ENCODE measurements at places on chromosomes 6 and 20.

DNA sequence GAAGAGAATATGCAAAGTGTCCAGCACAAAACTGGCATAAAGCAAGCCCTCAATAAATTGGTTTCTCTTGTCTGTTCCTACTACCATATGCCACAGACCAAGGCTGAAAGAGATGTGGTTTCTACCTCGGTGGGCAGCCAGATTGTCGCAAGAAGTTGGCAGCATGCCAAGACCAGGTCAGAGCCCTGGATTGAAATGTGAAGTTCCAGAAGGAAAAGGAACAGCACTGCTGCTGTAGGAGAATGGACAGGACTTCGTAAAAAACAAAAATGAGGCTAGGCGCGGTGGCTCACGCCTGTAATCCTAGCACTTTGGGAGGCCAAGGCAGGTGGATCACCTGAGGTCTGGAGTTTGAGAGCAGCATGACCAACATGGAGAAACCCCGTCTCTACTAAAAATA lies 22.1 kb downstream of the MRPL14 start:
- DNase-seq = no peak

DNA sequence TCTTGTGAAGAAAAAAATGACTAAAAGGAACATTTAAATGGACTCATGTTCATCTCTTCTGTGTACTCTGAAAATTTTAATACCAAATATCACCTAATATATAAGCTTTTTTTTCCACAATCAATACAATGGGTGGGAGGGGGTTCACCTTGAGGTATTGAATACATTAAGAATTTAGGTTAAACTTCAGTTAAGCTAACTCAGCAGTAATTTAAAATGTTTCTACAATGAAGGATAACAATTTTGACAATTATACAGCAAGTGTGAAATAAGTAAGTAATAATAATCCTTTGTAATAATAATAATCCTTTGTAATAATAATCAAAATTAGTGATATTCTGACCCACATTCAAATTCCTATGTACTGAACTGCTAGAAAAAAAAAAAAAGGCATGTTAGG lies 136.0 kb downstream of the PRKN start:
- no peak for DNase-seq

DNA sequence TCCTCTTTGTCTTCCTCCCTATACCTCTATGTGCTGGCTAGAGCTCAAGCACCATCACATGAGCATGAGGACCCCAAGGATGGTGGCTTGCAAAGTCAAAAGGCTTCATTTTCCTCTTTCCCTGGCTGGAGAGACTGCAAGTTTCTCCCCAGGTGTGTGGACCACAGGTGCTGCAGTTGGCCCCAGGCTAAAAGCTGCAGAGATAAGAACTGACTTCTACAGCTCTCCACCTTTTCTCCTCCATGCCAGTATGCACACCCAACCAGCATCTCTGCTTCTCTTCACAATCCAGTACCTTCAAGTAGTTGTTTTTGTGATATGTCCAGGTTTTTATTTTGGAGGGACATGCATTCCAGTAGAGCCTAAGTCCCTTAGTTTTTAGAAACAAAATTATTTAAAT lies 29.1 kb downstream of the PRKN start:
- no peak for DNase-seq

DNA sequence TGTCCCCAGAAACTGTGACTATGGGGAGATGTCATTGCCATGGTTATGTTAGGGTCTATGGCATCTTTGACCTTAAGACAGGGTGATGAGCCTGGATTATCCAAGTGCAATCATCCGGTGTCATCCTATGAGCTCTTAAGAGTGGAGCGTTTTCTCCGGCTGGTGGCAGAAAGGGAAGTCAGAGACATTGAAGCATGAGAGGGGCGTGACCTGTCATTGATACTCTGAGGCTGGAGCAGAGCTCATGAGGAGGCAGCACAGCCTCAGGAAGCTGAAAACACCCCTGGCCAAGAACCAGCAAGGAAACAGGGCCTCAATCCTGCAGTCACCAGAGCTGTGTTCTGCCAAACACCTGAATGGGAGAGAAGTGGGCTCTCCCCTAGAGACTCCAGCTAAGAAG lies 59.6 kb downstream of the ANKRD60 start:
- DNase-seq = no peak

GRCh38 chr20:21424846-21425245 lies 27.5 kb upstream of the NKX2-4 start:
- no peak for DNase-seq

- DNase-seq = no peak
Observed at GRCh38 chr20:13102237-13102636, 93.5 kb downstream of the SPTLC3 start.

GRCh38 chr6:167721291-167721690 lies 105.4 kb upstream of the AFDN start:
- no peak for DNase-seq

GRCh38 chr6:56734335-56734734 lies 91.6 kb upstream of the DST start:
- no peak for DNase-seq

- DNase-seq = no peak
Observed at GRCh38 chr6:1832358-1832757, 222.6 kb downstream of the FOXC1 start.

DNA sequence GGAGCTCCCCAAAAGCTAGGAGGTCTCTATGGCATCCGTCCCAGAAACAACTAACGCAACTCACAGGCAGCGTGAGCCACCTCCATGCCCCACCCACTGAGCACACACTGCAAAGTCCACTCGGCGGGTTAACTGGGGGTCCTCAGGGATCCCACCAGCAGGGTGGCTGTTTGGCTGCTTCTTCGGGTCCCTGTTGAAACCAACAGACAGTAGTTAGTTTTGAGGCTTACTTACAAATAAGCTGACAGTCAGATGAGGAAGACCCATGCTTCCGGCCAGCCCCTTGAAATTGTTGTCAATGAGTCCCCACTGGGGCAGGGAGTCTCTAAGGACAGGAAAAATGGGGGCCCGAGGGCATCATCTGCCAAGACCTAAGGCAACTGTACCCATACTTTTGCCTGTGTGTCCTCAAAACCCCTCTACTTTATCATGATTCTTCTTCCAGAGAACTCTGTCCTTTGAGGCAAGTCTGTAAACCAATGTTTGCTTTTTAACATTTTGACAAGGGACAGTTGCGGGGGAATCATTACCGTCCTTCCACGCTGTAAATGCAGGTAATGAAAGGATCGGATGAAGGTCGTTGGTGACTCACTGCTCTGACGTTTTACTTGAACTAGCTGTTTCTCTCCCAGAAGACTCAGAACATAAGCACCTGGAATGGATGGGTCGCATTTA lies 2.2 kb upstream of the PCK1 start:
- no peak for DNase-seq

DNA sequence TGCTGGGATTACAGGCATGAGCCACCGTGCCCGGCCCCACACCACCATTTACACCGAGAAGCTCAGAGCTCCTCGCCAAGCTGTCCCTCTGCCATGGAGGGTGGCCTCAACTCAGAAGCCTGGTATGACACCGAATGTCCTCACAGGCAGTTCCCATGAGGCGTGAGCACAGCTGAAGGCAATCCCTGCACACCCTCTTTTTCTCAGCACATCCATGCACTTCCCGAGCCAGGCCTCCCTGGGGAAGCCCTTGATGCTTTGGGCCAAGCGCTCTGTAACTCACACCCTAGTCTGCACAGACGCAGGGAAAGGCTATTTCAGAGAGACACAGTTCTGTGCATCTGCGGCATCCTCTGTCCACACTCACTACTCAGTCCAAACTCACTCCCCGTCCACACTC lies 18.4 kb downstream of the THBS2 start:
- no peak for DNase-seq

GRCh38 chr6:106648651-106649308 lies 19.4 kb downstream of the QRSL1 start:
- DNase-seq = no peak

DNA sequence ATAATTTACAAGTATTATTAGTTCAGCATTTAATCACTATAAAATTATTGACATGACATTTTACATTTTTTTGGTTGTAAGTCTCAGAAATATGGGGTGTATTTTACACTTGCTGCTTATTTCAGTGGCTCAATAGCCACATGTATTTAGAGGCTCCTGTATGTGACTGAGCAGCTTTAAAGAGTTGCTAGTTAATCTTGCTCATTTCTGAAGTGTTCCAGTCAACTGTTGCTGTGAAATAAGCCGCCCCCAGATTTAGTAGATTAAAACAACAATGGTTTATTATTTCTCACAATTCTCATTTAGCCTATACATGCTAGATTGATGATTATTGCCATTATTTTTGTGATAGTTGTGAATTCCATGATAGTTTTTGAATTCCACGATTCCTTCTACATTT lies 23.0 kb downstream of the CD109 start:
- no peak for DNase-seq

GRCh38 chr20:49859807-49860206 lies 47.2 kb downstream of the SLC9A8 start:
- DNase-seq = no peak

DNA sequence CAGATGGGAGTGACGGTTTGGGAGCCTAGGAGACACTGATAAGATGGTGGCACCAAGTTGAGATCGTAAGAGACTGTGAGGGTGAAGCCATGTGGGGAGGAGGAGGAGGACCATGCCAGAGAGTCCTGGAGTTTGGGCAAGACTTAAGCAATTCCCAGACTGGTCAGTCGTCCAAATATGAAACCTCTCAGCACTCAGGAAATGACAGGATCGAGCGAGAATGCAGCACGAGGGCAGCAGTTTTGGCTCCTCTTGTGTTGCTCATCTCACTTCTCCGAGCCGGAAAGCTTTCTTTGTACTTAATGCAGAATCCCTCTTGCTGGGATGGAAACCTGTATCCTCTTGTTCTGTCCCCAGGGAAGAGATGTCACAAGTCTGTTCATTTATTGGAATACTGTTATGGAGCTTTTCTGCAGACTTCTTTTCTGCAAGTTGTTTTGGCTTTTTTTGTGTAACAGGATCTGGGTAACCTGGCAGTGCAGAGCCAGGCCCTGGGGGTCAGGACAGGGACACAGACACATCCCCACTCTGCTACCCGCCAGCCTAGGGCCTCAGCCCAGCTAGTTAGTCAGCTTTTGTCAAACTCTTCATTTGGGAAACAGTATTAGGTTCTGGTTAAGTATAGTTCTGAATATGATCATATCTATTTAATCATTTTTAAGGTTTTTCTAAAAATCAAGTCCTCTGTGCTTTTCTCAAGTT lies 34.3 kb downstream of the FNDC1 start:
- DNase-seq = no peak

GRCh38 chr6:52620055-52620905 lies 43.4 kb upstream of the TRAM2 start:
- no peak for DNase-seq

- DNase-seq = no peak
Observed at GRCh38 chr6:100103194-100103593, 109.2 kb upstream of the MCHR2 start.

- DNase-seq = no peak
Observed at GRCh38 chr6:137217801-137218472, 1.2 kb downstream of the IFNGR1 start.

DNA sequence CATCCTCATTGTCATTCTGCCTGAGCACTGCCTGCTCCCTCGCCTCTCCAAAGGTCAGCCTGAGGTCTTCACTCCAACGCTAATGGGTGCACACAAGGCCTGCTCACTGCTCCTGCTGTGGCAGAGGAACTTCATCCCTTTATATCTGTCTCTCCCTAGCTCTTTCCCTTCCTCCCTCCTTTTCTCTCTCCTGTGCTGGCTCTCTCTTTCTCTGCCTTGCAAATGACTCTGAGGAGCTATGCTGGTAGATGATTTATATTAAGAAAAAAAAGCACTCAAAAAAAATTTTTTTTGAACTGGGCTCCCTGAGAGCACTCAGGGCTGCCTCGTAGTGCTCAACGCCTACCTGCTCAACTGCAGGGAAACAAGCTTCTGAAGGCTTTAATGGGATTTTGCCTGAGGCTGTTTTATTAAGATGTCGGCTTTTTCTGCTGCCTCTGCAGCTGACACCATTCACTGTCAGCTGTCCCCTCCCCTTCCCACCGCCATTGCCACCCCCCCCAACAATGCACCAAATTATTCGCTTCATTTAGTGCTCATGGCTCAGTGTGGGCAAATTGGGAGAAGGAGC lies 137.7 kb upstream of the DEFB112 start:
- DNase-seq = no peak

DNA sequence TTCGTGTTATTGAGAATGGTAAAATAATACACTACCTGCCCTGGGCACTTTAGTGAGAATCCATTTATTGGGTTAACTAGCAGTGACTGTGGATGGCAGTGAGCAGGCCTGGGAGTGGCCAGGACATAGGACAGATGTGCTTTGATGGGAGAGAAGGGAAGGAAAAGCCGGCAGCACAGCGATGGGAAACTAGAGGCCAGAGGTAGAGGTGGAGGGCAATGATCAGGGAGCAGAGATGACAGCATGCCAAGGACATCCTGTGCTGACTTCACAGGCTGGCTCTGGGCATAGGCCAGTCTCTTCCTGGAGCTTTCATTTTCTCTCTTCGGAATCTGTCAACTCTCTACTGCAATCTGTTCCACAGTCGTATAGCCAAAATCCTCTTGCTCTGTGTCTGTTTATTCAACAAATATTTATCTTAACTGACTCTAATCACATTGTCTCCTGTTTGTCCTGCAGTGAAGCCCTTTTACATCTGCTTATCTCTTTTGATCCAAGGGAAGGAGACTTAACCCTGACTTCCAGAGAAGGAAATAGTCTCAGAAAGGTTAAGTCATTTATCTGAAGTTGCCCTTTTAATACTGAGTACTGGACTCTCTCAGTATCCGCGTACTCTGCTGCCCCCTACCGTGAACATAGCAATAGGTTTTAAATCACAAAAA lies 18.4 kb upstream of the MMP24 start:
- peak; percentile 73 for DNase-seq

- DNase-seq = no peak
Observed at GRCh38 chr20:37961066-37961465, 58.1 kb downstream of the VSTM2L start.

GRCh38 chr6:112606656-112607435 lies 259.7 kb downstream of the RFPL4B start:
- DNase-seq = no peak

DNA sequence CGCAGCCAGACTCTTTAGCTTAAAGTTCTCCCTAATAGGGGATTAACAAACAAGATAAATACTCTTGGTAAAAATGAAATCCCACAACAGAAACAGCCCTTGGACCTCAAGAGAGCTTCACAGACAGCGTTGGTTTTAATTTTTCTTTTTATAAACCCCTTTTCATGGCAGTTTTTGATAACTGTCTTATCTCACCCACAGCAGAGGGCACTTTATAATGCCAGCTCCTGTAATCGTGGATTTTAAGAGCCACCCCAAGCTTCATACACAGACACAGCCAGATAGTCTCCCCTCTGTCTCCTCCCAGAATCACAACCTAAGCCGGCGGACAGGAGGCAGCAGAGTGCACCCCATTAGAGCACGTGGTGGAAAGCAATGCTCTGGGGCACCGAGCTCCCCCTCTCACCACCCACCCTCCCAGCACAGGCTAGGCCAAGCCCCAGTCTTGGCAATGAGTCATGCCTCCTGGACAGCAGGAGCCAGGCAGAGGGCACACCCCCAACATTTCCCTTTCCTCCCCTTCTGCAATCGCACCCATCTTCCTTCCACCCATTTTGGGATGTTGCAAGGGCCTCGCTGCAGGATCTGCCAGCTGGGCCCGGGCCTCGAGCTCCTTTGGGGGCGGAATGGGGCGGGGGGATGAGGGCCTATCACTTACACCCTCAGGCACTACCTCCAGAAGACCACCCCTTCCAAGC lies 2.4 kb downstream of the JAG1 start:
- no peak for DNase-seq

- no peak for DNase-seq
Observed at GRCh38 chr6:107185391-107185970, 70.2 kb upstream of the BEND3 start.

All from stimulated activated CD8-positive, alpha-beta memory T cell treated with anti-CD3 and anti-CD28 coated beads, Interleukin-7, amount 100 ng/mL, for 4 hours (primary cell).